ENCODE measurements at places on chromosomes 3 and 15.

DNA sequence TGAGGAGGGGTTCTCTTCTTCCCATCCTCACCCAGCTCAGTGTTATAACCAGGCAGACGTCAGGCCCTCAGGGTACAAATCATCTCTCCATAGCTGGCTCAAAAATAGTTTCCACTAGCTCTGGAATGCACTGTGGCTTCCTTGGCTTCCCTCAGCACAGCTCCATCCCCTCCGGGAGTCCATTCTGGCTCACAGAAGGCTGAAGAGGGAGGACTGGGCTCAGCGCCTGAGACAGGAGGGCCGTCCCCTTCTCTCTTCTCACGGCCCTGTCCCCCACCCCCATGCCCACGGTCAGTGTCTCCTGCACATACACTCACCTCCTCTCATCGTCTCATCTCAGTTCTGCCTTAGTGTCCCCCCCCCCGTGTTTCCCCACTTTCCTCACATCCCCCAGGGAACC, 50.1 kb downstream of the UMPS start:
- no peak for DNase-seq

DNA sequence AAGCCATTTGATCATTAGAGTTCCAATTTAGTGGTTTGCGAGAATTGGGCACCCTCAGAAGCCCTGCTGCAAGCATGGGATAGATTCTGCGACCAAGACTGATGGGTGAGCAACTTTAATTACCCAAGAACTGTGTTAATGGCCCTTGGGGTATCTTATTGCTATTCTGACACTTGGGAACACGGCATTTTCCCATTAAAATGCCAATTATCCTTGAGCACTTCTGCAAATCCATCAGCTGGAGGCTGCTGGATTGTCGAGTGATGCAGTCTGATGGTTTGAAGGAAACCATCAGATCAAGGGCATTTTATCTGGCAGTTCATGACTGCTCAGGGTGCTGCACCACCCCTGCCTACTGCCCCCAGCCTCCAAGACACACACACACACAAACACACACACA, 183.6 kb upstream of the PROK2 start:
- DNase-seq = no peak

GRCh38 chr15:66923438-66923881, 141.9 kb upstream of the SMAD3 start:
- no peak for DNase-seq

- DNase-seq = no peak
Observed at GRCh38 chr15:64865998-64866520, 24.3 kb downstream of the PLEKHO2 start.

- DNase-seq = no peak
Observed at GRCh38 chr3:122705379-122705778, 24.7 kb downstream of the PARP14 start.

DNA sequence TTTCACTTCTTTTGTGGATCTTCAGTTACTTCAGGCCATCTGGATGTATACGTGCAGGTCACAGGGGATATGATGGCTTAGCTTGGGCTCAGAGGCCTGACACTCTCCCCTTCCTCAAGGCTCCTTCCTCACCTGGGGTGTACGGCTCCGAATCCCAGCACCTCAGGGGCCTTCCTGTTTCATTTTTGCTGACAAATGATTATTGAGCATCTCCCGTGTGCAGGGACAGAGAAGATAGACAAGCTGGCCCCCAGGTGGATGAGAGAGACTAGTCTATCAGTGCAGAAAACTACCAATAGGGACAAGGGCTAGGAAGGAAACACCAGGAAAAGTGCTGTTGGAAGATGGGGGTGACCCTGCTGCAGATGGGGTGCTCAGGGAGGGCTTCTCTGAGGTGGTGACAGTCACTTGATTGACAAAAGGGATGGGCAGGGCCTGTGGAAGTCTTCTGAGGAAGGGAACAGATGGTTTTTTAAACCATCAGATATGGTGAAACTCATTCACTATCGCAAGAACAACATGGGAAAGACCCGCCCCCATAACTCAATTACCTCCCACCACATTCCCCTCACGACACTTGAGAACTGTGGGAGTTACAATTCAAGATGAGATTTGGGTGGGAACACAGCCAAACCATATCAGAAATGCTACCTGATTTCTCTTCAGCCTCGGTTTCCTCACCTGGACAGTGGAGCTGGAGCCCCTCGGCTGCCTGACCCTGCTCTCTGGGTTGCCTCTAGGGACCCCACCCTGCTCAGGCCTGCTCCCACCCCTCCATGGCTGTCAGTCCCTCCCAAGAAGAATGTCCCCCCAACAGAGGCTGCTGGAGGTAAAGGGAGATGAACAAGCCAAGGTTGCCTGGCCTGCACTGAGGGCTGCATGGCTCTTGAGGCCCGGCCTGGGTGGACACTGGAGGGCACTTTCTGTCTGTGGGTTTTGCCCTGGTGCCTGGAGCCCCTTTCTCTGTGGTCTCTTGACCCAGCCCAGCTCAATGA, 37.2 kb upstream of the ACAD9 start:
- DNase-seq = no peak

GRCh38 chr3:156429125-156429524, 125.8 kb downstream of the SSR3 start:
- DNase-seq = no peak

GRCh38 chr3:37198996-37199395, 24.6 kb upstream of the LRRFIP2 start:
- DNase-seq = no peak

DNA sequence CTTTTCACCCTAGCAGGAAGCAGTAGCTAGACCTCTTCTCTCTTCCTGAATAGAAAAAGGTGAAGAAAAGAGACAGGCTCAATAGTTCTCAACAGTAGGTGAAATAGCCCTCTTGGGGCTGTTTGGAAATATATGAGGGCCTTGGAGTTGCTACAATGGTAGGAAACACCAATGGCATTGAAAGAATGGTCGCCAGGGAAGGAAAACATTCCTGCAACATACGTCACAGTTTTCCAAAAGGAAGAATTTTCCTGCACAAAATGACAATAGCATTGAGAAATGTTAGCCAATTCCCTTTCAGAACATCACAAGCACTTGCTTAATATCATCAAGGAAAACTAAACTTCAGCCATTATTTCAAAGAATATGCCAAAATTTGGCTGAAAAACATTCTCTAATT, 484.5 kb downstream of the IGSF11 start:
- DNase-seq = no peak

- DNase-seq = no peak
Observed at GRCh38 chr3:115245438-115245837, 98.3 kb upstream of the ZBTB20 start.

DNA sequence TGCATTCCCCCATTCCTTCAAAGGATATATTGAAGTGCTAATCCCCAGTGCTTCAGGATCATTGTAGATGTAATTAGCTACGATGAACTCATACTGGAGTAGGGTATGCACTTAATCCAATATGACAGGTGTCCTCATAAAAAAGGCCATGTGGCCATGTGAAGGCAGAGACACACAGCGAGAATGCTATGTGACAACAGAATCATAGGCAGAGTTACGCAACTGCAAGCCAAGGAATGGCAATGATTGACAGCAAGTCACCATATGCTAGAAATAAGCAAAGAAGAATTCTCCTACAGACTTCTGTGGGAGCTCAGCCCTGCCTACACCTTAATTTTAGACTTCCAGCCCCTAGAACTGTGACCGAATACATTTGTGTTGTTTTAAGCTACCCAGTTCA, 875.6 kb upstream of the ROBO1 start:
- DNase-seq = no peak

DNA sequence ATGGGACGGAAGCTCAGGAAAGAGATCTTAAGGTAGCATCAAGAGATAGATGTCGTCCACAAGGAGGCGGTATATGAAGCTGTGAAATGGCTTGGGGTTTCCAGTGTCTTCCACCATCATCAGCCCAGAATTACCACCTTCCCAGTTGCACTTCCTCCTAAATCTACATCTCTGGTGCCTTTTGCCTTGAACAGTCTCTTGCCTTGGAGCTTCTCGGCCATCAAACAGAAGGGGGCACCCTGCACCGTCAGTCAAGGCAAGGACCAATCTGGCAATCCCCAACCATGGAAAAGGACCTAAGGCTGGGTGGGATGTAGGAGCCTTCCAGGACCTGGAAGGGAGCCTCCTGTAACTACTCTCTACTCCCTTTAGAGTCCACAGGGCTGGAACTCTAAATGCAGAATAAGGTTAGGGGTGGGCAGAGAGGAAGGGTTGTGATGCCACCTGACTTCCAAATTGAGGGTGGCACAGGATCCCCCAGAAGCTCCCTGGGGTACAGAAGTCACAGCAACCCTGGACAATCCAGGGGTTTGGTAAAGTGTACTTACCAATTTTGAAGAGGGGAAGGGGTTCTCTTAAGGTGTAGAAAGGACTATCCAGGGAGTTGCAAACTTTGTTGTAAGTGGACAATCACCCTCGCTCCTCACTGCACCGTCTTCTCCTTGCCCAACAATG, 1.0 kb upstream of the RYR3 start:
- DNase-seq = no peak

DNA sequence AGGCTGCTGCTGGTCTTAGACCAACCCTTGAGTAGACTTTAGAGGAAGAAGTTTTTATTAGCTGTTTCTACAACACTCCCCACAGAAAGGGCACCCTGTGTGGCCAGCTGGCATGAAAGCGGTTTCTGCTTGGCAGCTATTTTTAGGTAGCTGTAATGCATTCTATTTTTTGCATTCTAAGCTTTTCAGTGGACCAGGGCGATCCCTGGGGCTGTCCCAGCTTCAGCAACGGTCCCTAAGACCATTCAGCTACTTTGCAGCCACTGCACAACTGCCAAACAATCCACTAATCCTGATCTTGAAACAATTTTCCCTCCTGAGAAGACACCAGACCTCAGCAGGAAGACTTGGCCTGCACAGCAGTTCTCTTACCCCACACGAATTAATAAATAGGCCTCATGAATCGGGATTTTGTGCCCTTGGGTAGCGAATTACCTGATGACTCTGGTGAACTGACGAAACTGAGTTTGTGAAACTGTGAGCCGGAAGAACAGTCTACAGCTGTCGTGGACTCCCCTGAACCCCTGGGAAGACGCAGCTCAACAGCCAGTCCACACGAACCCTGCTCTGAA, 14.6 kb upstream of the TFRC start:
- no peak for DNase-seq
